PC-3 (cell line): ENCODE measurements at places on chromosomes 2 and 18.

DNA sequence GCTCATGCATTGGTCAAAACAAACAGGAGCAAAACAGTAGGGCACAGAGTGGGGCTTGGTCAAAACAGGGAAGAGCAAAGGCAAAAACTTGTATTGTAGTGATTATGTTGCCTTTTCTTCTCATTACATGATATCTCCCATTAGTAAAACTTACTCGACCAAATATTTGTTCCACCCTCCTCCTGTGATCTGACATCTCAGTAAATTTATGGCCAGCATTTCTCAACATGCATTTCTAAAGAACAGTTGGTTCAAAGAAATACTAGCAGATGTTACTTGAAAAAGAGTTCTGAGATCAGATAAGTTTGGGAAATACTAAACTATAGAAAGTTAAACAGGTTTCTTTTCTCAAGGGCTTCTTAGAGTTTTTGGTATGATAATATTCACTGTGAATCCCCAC is 423.1 kb downstream of the FIGN start:
- DNase-seq = no peak

GRCh38 chr2:726169-726568 is 49.0 kb upstream of the TMEM18 start:
- no peak for DNase-seq

GRCh38 chr2:23241121-23241520 is 143.9 kb upstream of the KLHL29 start:
- DNase-seq = no peak

DNA sequence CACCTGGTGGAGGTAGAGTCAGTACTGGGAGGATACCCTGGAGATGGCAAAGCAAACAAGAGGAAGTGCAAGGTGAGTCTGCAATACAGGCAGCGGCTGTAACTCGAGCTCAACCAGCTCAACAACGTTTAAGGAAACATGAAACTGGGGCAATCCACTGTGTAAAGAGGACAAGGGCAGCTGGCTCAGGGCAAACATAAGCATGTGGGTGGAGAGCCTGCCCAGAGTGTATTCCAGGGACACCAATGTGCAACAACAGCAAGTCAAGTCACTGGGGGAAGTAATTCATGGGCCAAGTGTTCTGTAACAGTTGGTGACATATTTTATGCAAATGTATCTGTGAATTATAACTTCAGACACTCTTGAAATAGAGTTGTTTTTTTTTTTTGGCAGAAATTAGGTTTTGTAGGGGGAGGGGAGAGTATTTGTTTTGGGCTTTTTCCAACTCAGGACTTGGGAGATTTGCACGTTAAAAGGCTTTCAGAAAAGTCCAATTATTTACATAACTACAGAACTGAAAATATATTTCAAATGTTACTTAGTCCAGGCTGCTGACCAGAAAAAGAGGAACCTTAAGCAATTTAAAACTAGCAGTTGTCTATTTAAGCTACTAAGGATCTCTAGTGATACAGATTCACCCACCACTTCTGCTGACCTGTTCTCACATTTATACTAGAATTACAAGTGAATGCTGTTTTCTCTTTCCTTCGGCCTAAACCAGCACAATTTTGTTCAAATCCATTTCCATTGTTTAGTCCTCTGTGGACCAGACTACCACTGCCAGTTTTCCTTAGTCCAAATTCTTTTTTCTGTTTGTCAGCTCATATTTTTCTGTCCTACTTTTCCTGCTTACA is 18.6 kb downstream of the NRXN1 start:
- peak; percentile 82 for DNase-seq

- no peak for DNase-seq
Measured at GRCh38 chr2:171084128-171084527, 76.6 kb downstream of the TLK1 start.

- no peak for DNase-seq
Measured at GRCh38 chr2:217617616-217618022, 385.2 kb downstream of the TNS1 start.

DNA sequence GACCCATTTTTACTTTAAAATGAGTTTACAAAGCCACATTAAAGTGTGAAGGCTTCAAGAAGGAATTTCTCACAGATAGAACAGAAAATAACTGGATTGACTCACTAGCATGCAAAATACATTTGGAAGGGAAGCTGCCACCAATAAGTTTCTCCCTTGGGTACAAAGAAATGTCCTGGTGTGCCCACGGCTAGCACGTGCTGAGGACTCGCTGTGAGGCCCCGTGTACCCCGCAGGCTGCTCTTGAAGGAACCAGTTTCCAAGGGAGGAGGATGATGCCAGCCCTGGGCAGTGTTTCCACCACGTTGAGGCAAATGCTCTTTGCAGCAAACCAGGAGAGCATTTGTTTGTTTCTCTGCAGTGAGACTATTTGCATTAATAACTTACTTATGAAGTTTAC is 207.3 kb downstream of the SH3RF3 start:
- DNase-seq = no peak

DNA sequence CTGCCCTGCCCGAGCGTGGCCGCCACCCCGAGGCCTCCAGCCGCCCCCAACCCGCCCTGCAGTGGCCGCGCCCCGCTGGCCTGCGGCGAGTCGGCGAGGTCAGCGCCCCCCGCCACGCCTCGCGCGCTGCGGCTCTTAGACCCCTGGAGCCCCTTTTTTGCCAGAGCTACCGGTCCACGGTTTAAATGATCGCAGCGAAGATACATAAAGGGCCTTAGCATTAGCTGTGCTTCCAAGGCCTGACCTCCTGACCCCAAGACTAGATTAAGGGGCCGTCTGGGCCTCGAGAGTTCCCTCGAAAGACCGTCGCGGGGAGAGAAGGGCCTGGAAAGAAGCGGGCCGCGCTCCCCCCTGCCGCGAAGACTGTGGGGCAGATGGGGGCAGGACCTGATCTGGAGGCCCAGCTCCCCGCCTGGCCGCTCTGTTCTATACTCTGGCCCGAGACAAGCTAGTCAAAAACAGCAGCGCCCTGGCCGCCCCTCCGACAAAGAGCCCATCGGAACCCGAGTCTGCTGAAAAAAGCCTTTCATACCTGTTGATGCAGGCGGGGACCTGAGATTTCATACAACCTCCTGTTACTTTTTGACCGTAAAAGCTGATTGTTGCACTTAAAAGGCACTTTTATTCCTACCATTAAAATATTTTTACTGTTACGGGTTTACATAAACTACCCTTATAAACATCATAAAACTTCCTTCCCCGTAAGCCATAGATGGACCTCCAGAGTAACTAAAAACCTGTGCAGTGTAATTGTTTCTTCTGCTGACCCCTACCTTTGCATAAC is 68.7 kb upstream of the PSMD14 start:
- no peak for DNase-seq

GRCh38 chr2:135984199-135985017 is 1.0 kb downstream of the DARS1 start:
- DNase-seq = no peak

DNA sequence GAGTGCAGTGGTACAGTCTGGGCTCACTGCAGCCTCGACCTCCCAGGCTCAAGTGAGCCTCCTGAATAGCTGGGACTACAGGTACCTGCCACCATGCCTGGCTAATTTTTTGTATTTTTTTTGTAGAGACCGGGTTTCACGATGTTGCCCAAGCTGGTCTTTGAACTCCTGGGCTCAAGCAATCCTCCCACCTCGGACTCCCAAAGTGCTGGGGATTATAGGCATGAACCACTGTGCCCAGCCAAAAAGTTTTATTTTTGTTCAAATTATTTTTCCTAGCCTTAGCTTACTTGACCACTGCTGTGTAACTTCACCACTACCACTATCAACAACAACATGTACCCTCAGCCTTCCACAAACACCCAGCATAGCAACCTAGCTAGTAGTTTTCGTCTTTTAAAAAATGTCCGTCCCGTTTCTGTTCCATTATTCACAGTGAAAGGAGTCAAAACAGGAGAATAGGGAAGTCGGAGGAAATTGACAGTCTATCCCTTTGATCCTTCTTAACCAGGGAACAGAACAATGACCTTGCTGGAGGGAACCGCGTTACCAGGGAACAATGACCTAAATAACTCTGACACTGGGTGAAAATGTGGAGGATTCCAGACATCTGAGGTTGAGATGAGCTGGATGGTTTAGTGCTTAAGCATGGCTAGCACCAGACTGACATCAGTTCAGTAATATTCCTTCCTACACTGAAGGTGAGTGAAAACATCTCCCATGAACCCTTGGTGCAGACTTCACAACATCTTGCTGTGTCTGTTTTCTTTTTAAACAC is 69.2 kb upstream of the ARL4C start:
- no peak for DNase-seq

DNA sequence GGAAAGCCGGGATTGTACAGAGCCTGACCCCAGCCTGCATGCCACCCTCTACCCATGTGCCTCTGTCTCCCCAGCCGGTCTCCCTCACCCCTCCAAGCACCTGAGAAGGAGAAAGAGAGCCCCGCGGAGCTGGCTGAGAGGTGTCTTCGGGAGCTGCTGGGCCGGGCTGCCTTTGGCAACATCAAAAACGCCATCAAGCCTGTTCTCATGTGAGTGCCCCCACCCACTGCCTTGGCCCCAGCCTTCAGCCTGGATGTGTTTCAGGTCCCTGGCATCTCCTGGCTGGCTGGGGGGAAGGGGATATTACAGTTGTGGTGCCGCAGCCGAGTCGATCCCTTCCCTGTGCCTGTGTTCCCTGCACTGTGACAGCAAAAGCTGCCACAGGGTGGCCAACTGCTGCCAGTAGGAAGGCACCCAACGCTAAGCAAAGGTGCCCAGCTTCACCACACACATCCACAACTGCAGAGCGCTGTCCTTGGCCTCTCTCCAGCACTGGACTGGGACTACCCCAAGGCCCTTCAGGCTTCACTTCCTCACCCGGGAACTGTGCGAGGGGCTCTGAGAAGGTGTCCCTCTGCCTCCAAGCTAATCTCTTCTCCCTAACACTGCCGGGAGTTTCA is 38.4 kb downstream of the POMC start:
- no peak for DNase-seq

- DNase-seq = peak; percentile 59
Measured at GRCh38 chr2:226048611-226049010, 649.1 kb downstream of the NYAP2 start.

GRCh38 chr2:94956797-94957391 is 68.6 kb upstream of the MAL start:
- DNase-seq = peak; percentile 70

- no peak for DNase-seq
Measured at GRCh38 chr2:111898703-111899514, 502 bp downstream of the MERTK start.

- DNase-seq = peak; percentile 31
Measured at GRCh38 chr2:159137511-159138241, 148.8 kb downstream of the WDSUB1 start.

DNA sequence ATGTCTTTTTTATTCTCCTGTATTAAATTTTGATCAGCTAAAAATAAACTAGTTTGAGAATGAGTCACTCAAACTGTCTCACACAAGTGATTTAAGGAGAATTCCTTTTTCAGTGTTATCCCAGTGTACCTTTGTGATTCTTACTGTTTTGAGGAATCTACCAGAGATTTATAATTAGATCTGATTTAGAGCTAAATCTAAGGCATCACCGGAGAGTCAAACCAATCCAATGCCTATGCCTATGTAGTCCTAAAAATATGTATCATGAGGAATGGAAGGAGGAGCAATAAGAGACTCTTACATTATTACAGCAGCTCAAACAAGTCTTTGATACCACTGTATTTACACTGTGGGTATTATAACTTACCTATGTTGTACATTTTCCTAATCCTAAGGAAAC is 63.4 kb upstream of the CYP20A1 start:
- DNase-seq = no peak

DNA sequence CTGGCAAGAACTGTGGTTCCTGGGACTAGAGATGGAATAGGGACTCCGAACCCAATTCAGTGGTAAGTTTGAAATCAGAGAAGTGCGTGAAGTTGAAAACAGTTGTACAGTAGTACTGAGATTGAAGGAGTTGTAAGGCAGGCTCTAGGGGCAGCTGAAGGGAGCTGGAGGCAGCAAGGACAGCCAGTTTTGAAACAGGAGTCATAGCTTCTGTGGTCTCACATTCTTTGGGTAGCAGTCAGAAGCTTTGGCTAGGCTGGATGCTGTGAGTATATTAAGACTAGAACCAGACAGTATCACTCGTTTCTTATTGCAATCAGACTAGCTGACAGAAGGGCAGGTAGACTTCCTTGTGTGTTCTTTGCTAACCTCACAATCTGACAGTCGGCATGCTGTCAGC is 64.5 kb upstream of the ADAM23 start:
- peak; percentile 6 for DNase-seq

- DNase-seq = no peak
Measured at GRCh38 chr2:74390606-74391005, 10.5 kb upstream of the DCTN1 start.

GRCh38 chr2:10599921-10600320 is 89.9 kb downstream of the NOL10 start:
- DNase-seq = no peak

DNA sequence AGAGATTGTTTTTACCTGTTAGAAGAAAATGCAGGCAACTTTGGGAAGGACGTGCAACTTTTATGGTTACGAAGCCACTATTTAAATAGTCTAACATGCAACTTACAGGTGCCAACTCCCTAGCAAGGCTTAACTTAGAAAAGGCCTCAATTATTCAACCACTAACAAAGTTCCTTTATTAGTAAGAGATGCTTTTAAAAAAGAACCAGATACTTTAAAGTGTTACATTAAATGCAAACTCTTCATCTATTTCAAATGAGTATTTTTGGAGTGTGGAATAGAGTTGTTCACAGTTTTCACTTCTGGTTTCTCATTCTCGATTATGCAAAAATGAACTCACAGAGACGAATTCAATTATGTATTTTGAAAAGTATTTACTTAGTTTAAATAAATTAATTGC is 51.7 kb downstream of the PELI1 start:
- DNase-seq = no peak
